Lung microvascular endothelial cell (primary cell): ENCODE measurements at places on chromosomes 11 and 22. TPM values are rescaled to one million over a fixed set of nuclear protein-coding genes. Genes with fewer than 3 reads are reported as not detected.
A peak's percentile ranks its signal among the peaks of the same experiment; 100 is the strongest.

Gene CCDC89
- under 0.01 TPM in 1 of 2 replicates, not detected in the other for total RNA-seq

Gene STIM1
- 16.1 and 32.7 TPM in 2 replicates for total RNA-seq

Gene MUC2
- not detected in 2 replicates for total RNA-seq

Gene SGSM1
- total RNA-seq = 1.5 and 4.2 TPM in 2 replicates

Gene ROBO4
- 272 and 369 TPM in 2 replicates for total RNA-seq

Gene LINC01488
- total RNA-seq = under 0.01 TPM in 1 of 2 replicates, not detected in the other

Gene TBX1
- total RNA-seq = 29.0 and 74.2 TPM in 2 replicates

Gene TCN1
- not detected in 2 replicates for total RNA-seq

GRCh38 chr22:37669586-37669985 lies 5.8 kb upstream of the LGALS1 start:
- DNase-seq = no peak

GRCh38 chr22:46546466-46547178 lies 9.2 kb upstream of the CELSR1 start:
- peak; percentile 70 for DNase-seq

DNA sequence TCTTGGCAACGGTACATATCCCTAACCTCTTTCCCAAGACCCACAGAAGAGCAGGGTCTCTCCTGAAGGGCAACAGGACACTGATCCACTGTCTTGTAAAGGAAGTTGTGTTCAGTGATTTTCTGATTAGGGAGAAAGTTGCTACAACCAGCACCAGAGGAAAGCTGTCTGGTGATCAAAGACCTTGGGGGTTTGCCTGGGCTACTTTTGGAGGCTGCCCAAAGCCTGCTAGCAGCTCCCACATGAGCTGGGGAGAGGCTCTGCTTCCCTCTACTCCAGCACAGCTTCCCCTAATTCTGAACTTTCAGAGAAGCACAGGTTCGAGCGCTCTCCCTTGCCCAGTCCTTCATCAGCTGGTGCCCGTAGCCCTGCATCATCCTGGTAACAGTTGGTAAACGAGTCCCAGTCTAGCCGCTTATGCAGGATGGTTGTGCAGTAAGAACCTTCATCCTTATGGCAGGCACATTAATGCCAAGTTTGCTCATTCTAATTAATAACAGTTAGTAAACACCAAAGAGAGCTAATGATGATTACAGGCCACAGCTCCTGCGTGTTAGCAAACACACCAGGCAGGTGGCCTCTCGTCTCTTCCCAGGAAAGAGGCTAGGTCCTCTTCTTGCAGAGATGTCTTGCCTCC lies 173.1 kb downstream of the NTM start:
- DNase-seq = no peak

DNA sequence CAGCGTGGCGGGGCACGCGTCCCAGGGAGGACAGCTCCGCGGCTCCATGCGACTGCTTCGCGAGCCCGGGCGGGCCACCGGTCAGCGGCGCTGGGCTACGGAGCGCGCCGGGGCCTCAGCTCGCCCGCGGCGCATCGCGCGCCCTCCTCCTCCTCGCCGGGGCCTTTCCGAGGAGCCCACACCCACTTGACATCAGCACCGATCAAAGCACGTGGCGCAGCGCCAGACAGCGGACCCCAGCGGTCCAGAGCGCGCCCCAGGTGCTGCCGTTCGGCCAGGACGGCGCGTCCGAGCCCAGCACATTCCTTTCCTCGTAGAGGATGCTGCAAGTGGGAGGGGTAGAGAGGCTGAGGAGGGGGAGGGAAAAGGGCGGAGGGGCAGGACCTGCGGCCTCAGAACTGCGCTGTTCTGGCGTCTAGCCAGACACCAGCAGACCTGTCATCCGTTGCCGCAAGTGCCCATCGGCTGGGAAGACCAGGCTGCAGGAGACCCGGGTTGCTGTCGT lies 88.6 kb downstream of the PLEKHA7 start:
- DNase-seq = peak; percentile 53

DNA sequence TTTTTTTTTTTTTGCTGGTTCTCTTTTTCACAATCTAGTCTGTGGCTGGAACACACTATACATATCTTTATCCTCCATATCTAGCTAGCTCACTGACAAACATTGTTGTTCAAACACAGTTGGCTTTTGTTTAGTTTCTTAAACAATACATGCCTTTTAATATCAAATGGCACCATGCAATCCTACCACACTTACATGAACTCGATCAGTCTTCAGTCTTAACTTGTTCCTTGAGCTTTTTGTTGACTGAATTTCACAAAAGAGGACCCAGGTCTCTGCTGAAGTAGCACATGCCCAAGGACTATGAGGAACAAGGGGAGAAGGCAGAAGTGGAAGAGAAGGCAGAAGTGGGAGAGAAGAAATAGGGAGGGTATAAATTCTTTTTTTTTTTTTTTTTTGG lies 25.5 kb downstream of the TMEM123 start:
- no peak for DNase-seq

- no peak for DNase-seq
Observed at GRCh38 chr11:8097468-8097867, 16.5 kb downstream of the TUB start.

- DNase-seq = no peak
Observed at GRCh38 chr11:93196816-93197379, 893 bp downstream of the SLC36A4 start.

GRCh38 chr11:61009392-61010275 lies 38.2 kb downstream of the CD6 start:
- DNase-seq = no peak

- DNase-seq = no peak
Observed at GRCh38 chr11:62150887-62151736, 27.3 kb downstream of the INCENP start.

DNA sequence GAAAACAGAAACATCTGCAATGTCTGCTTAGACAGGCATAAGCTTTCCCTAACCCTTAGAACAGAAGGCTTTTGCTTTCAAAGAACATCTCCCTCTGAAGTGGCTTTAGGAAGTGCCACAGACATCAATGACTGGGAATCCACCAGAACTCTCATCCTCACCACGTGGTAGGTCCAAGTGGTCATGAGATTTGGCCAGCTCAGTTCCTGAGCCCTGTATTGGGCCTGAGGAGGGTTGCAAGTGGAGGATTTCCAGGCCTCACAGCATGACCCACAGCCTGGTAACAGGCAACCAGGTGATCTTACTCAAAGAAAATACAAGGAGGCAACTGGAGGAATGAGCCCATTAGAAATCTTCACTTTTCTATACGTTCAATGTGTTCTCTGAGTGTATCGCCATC lies 1.6 kb downstream of the CASP1 start:
- no peak for DNase-seq

DNA sequence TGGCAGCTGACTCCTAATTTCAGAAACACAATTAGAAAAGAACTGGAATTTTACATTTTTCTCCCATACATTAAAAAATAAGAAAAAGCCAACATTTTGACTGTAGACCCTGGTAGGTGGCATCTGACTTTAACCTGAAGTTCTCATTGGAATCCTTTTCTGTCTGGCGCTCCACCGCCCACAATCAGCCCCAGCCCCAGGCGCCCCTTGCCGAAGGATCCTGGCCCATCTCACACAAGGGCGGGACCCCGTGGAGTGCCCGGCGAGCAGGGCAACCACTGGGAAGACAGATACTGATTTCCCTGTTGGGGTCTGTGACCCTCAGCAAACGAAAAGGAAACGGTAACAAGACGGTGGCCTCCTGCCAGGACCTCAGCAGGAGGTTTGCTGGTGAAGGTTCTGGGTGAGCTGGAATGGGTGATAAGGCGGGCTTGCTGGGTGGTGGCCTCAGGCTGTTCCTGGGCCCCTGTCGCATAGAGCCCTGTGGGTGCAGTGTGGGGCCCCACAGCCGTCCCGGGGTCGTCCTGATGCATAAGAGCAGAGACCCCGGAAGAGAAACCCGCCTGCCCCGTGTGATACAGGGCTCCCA lies 15.7 kb downstream of the TSPO start:
- no peak for DNase-seq

DNA sequence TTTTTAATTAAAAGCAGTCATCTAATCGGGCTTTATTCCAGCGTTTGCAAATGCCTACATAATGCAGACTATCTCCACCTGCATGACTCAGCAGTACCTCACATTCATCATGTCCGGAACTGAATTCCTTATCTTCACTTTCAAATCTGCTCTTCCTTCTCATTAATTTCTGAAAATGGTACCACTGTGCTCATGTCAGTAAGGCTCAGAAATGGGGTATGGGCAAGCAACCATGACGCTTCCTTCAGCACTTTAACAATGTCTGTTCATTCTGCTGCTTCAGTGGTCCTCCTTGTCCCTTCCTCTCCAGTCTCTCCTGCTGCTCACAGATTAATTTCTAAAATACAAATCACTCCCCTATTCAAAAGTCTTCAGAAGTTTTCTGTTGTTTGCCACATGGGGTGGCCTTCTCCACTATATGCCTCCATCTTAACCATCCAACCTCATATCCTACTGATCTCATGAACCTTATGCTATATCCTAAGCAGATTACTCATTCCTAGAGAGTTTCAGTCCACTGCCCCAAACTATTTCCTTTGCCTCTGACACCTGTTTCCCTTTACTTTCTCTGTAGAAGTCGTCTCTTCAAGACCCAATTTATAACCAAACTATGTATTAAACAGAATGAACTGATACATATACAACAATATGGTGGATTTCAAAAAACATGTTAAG lies 7.0 kb downstream of the GTF2H1 start:
- DNase-seq = no peak

- no peak for DNase-seq
Observed at GRCh38 chr11:87176044-87176443, 138.3 kb downstream of the TMEM135 start.

DNA sequence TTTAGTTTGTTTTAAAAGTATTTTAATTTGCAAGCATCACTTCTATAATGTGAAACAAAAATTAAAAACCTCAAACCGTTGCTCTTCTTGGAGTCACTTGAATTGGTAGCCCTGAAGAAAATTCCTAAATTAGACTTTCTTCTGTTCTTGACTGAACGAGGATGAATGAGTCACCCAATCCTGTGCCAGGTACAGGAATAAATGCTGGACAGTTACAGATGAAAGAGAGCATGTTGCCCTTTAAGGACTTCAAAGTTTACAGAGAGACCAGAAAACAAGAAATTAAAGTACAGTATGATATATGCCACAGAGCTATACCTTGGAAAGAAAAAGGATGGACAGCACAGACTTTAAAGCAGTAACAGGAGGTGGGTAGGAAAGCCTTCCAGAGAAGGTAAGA lies 41.3 kb upstream of the CXCR5 start:
- DNase-seq = no peak

DNA sequence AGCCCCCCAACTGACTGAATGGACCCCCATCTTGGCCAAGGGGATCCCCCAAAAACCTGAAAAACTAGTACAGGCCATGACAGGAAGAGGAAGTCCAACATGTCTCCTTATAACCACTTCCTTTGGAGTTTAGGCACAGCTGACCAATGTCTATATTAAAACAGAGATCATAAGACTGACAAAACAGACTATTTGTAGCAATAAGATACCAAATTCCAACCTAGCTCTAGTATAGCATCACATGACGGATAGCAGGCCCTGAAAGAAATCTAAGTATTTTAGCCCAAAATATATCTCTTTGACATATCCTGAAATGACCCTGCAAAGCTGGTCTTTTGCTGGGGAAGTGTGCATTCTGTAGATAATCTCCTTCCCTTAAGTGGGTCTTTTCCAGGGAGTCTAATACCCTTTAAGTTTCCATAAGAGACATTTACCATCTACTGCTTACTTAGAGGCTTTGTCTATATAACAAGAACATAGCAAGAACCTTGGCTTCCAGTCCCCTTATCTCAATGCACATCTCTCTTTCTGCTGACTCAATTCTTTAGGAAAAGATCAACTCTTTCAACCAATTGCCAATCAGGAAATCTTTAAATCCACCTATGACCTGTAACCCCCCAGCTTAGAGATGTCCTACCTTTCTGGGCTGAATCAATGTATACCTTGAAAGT lies 34.9 kb upstream of the ACER3 start:
- DNase-seq = no peak

DNA sequence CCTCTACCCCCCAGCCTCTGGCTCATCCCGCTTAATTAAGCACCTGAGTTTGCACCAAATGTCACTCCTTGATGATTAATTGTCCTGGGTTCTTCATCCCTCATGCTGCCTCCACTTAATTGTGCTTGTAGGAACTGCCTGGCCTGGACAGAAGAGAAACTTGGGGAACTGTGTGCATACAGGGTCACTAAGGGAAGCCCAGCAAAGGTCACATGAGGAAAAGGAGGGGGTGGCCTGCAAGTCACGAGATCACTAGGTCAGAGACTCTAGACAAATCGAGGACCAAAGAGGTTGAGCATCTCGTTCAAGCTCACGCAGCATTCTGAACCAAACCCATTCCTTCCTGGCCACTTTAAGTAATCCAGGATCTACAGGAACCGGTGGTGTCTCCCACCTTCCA lies 75.8 kb downstream of the PDE2A start:
- no peak for DNase-seq

- DNase-seq = no peak
Observed at GRCh38 chr22:44032126-44032730, 8.1 kb downstream of the PARVB start.

DNA sequence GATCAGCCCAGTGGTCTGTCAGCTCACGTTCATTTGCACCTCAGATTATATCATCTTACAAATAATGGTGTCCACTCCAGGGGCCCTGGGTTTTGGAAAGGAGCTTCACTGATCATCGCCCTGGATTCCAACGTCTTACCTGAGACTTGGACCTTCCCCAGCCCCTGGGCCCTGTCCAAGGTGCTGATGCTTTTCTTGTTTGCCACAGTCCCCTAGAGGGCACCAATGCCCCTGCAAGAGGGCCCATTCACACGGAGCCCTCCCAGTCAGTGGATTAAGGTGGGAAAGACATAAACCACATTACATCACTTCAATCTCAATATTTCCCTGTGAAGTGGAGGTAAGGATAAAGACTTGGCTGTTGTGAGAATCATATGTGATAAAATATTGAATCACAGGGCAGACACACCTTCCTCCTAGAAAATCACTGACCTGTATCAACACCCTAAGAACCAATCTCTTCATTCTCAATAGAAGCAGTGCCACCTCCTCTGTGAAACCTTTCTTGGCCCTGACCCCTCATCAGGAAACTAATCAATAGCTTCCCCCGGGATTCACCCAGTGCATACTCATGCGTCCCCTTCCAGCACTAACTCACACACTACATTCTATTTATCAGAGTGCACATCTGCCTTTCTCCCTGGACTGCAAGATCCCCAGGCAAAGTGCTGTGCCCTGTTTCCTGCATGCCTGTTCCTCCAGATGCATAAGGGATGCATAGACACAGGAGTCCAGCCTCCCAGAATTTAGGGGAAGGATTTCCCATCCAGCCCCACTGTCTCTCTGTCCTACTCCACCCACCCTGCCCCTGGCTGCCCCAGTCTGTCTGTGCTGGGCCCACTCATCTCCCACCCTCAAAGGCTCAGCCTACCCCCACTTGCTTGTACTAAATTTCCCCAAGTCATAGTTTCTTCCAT lies 167.0 kb downstream of the BUD13 start:
- DNase-seq = peak; percentile 57

- no peak for DNase-seq
Observed at GRCh38 chr11:122701143-122701542, 45.6 kb downstream of the UBASH3B start.

DNA sequence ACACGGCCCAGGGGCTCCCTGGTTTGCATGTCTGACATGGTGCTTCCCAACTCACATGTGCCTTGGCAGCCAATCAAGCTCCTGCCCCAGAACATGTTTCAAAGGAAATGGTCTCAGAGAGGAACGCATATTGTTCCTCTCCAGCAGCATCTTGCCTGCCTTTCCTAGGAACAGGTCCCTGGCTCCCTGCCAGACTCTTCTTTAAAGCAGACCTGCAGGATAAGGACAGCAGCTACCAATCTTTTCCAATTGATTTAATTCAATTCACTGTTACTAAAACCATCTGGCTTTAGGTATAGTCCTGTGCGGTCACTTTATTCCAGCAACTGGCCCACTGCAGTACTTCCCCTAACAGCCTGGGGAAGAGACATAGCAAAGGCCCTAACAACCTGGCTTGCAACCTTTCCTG lies 79.9 kb downstream of the AMBRA1 start:
- peak; percentile 78 for DNase-seq
